Fibroblast of upper back skin (primary cell): ENCODE measurements at places on chromosomes 1 and 21.

- DNase-seq = peak; percentile 86
These were observed 19.0 kb downstream of the SSR2 start for GRCh38 chr1:156001662-156002171.

DNA sequence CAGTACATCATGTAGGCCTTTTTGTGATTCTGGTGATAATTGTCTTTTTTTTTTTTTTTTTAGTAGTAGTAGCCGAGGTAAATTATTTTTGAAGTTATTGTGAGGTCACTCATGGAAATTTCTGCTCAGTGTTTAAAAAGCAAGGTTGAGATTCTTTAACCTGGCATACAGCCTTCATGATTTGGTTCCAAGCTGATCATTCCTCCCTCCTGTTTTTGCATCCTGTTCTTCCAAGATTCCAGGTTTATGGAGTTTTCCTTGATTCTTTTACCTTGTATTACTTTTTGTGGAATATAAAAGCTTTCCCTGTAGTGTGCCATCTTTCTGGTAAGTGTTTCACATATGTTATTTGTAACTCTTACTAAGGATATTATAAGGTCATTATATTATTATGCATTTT is 9.1 kb downstream of the ZFYVE9 start:
- no peak for DNase-seq

GRCh38 chr1:7151978-7152377 is 366.7 kb downstream of the CAMTA1 start:
- DNase-seq = no peak

DNA sequence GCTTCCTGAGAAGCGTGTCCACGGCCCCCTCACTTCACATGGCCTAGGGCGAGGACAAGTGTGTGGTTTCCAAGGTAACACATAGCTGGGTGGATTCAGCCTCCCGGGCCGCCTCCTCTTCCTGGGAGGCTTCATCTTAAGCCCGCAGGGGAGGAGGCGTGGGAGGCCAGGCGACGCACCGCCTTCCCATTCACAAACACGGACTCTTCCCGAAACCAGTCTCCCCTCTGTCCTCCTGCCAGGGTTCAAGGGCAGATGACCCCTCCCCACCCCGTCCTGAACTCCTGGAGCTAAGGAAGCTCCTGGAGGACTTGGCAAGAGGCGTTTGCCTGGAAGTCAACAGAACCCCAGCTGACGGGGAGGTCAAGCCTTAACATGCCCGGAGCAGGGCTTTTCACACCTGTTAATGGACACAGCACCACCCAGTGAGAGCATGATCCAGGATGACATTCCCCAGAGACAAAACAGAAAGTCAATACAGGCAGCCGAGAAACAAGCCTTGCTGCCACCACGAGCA is 56.7 kb downstream of the KCNN3 start:
- no peak for DNase-seq

DNA sequence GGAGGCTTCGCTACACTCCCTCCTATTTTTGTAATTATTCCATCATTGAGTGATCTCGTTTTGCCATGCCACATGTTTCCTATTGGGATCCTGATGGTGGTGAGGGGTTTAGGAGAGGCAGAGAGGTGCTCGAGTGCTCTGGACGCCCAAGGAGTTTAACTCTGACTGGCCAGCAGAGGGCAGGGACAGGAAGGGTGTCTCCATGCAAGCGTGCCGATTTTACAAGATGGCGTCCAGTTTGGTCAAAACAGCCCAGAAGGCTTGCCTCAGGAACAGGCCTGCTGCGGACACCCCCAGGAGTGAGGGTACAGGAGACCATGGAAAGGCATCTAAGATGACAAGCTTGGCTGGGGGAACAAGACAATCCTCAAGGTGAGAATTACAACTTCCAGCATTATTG is 33.8 kb upstream of the KCNE2 start:
- no peak for DNase-seq

DNA sequence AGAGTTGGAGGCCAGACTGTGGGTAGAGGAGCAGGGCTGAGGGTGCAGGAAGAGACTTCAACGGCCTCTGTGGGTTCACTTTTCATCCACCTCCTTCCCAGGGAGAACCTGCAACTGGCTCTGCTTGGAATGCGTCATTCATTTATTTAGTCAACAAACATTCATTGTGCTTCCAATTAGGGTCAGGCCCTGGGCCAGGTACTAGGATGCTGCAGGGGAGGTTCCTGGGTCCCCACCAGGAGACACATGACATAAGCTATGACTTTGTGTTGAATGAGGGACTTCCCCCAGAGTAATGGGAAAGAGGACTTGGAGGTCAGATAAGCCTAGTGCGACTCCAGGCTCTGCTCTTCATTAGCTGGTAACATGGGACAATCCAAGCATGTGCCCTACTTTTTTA is 46.3 kb upstream of the RPL11 start:
- no peak for DNase-seq

DNA sequence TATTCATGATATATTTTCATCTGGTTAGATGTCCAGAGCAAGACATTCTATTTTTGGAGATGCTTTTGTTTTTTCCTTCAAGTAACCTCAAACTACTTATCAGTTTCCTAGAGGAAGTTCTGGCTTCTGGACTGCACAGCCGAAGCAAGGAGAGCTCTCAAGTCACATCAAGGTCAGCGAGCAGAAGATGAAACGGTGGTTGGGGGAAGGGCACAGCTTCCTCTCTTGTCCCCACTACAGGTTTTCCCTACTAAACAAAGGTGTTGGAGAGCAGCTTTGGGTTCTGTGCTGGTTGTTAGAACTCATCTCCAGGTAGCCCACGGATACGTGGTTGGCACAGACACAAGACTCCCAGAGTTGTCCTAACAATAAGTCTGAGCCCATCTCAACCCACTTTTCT is 5.1 kb upstream of the PLEKHO1 start:
- DNase-seq = no peak

DNA sequence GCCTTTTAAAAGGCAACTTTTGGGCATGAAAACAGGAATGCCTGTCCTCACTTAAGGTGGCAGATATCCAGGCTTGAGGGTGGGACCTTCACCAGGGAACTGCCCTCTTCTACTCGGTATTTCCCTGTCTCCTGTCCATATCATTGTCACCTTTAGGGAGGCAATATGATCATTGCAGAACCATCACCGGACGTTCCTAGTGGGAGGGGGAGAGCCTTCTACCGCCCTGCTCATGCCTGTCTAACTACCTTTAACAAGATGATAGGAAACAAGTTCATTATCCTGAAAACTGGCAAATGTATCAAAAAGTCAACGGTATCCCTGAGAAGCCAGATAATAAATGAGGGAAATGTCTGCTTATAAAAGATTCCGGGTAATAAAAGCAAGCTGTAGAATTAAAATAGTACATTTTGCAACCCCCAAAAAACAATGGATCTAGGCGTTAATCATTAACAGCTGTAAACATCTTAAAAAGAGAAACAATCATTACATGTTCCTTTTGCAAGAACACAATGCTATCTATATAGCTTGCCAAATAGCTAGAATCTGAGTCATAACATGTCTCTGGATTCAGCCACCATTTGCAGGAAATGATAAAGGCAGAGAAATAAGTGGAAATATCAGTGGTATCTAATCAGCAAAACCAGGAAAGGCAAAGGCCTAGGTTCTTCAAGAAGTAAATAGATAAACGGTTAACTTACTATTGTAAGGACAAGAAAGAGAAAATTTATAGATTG is 852.9 kb upstream of the ADGRL4 start:
- peak; percentile 87 for DNase-seq

GRCh38 chr1:67264152-67264551 is 43.5 kb upstream of the IL12RB2 start:
- DNase-seq = no peak

DNA sequence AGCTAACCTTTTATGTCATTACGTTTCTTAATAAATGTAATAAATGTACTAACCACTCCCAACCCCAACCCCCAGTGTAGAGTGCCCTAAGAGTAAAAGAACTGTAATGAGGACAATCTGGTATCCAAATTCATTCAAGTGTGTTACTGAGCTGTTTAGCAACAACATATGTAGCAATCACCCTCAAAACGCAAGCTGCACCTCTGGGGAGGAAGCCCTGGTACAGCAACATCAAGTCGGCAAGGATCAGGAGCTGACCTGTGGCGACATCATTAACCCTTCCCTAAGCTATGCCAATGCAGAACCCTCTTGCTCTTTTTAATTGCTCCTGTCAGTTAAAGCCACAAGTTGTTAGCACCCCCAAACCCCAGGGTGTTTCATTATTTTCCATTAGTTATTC is 47.1 kb downstream of the STX6 start:
- DNase-seq = no peak

GRCh38 chr1:70355111-70355407 is 537 bp upstream of the ANKRD13C start:
- DNase-seq = no peak

- peak; percentile 63 for DNase-seq
These were observed 16.4 kb upstream of the RASSF5 start for GRCh38 chr1:206490771-206491405.

- DNase-seq = no peak
These were observed 607.9 kb upstream of the TMPRSS15 start for GRCh38 chr21:19011451-19011850.

DNA sequence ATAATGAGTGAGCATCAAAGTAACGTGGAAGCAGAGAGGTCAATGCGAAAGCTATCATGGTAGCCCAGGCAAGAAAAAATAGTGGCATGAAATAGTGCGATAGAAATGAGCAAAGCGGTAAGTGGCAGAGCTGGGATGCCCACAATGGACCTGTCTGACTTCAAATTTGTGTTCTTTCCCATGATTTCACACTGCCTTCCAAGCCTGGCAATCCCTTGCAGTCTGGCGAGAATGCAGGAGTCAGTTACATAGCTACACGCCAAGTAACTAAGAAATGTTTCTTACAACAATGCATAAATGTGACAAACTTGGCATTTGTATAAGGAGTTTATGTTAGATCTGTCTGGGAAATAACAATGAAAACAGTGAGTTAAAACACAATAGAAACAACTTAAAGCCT is 82.6 kb downstream of the GRIK1 start:
- no peak for DNase-seq

- DNase-seq = no peak
These were observed 9.7 kb downstream of the BCL9 start for GRCh38 chr1:147551036-147551435.

GRCh38 chr1:3306583-3307291 is 147.7 kb upstream of the ARHGEF16 start:
- peak; percentile 94 for DNase-seq
